ENCODE measurements at places on chromosomes 3 and 15.

- no peak for DNase-seq
Measured at GRCh38 chr3:27939521-27939920, 217.4 kb upstream of the EOMES start.

DNA sequence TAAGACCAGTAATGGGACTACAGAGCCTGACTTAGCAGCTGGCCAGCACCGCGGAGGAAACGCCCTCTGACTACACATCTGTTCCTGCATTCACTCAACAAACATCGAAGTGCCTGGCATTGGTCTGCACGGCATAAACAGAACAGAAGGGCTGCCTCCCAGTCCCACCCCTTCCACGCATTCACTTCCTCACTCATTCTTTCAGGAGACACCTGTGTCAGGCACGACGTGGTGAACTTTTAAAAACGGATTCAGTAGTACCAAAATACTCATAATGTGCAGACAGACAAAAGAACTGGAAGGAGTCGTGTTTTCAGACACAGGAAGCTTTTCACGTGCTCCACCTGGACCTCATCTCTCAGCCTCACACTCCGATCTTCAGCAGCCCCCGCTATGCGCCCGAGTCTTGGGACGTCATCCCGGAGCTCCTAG, 123.3 kb downstream of the XXYLT1 start:
- no peak for DNase-seq

DNA sequence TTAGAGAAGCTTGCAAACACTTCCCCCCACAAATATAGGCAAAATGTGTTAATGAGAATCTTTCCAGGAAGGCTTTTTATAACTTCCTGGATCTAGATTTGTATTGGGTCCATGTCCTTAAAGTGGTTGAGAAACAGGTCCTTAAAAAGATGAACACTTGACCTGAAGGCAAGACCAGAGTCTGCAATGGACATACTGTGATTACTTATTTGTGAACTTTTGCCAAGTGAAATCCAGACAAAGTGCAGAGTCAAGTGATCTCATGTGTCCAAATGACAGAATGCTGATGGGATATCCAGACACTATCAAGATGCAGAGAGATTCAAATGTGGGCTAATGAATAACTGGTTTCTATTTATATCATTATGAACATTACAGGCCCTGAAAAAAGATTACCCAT, 43.8 kb downstream of the FRMD4B start:
- no peak for DNase-seq

GRCh38 chr3:16482770-16483531, 30.5 kb downstream of the RFTN1 start:
- DNase-seq = no peak

DNA sequence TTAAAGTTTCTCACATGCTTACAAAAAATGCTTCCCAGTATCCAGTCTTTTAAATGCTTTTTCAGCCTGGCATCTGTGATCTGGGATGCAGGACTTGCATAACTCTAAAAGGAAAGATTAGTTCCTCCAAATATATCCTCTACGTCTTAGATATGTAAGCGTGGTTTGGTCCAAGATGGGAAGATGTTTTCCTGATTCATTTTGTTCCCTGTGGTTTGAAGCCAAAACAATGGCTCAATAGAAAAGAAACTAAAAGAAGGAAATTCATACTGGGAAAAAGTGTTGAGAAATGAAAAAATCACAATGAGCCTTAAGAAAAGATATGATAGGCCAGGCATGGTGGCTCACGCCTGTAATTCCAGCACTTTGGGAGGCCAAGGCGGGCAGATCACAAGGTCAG, 1002.8 kb downstream of the NAALADL2 start:
- DNase-seq = no peak

- DNase-seq = no peak
Measured at GRCh38 chr15:69275933-69276560, 22.7 kb upstream of the PAQR5 start.

DNA sequence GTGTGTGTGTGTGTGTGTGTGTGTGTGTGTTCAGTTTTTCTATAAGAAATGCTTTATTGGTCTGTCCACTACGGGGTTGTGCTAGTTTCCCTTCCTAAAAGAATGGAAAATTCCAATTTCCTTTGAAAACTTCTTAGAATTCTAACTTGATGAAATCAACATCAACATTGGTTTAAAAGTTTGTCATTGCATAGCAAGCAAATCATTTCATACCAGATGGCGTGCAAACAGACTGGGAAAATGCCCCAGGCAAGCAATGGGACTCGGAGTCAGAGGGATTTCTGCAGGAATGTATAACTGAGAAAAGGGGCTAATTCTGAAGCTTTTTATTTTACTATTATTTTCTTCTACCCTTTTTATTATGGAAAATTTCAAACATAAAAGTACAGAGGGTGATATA, 13.1 kb upstream of the DYNC1LI1 start:
- DNase-seq = no peak

- peak; percentile 11 for DNase-seq
Measured at GRCh38 chr15:58931987-58932588, 1.4 kb downstream of the SLTM start.

- no peak for DNase-seq
Measured at GRCh38 chr15:39414201-39414600, 166.7 kb upstream of the THBS1 start.

DNA sequence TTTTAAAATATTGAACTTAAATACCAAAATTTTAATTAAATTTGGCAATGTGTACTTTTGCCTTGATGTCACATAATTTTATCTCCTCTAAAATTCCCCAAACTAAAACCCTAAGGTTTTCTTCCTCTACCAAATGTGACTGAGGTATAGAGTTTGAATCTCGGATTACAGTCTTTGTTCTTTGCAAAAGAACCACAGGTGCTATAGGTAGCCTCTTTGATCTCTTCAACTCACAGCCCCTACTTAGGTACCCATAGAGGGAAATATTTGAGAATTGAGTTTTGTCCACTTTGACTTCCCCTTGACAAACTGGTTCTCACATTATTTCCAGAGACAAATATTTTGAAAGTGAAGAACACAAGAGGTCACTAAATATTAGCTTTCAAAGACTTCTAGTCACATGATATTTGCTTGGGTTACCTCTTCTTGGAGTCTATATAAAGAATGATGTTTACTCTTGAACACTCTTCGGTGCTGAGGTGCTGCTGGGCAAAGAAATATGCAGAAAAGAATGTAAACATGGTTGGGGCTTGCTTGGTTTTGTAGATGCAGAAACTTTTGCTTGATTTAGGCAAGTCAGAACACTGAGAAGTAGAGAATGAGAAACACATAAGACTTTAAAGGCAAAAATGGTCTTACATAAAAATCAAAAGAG, 120.8 kb upstream of the MCTP2 start:
- DNase-seq = no peak

- DNase-seq = no peak
Measured at GRCh38 chr3:119819806-119820205, 37.9 kb downstream of the NR1I2 start.

GRCh38 chr3:185504636-185505035, 5.8 kb upstream of the TMEM41A start:
- DNase-seq = no peak

DNA sequence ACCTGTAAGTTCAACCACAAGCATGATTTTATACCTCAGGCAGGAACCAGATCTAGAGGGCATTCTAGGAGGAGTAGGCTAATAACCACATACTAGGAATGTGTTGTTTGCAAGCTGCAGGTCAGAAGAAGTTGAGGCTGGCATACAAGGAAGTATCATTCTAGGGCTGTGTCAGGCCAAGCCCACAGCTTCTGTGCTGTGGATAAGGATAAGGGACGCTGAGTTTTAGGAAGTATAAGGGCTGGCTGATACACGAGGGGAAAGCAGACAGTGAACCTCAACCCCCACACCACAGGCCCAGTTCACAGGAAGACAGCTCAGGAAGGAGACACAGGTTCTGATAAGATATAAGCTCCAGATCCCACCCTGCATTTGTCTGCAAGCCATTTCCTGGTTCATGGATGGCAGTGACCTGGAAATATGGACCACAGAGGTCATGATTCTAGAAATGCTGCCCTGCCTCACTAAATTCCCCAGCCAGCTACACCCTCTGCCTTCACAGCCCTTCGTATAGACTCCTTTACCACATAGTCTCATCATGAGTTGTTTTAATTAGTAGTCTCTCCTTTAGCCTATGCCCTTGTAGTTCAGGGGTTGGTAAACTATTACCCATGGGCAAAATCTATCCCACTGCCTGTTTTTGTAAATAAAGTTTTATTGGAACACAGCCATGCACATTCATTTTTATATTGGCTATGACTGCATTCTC, 260.7 kb downstream of the OPA1 start:
- no peak for DNase-seq

- no peak for DNase-seq
Measured at GRCh38 chr15:81863162-81863561, 182.7 kb downstream of the MEX3B start.

DNA sequence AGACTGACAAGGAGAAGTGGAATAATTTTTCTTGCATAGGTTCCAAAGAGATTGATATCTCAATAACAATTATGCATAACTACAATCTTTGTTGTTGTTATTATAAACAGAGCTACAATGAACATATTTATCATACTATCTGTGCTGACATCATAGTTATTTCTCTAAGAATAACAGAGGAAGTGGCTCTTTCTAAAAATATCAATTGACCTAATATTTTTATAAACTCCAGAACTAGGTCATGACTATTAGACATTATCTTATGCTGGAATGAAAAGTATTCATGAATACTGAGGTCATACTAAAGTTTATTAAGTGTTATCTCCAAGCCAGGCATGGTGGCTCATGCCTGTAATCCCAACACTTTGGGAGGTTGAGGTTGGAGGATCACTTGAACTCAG, 114.1 kb downstream of the DCLK3 start:
- DNase-seq = no peak

DNA sequence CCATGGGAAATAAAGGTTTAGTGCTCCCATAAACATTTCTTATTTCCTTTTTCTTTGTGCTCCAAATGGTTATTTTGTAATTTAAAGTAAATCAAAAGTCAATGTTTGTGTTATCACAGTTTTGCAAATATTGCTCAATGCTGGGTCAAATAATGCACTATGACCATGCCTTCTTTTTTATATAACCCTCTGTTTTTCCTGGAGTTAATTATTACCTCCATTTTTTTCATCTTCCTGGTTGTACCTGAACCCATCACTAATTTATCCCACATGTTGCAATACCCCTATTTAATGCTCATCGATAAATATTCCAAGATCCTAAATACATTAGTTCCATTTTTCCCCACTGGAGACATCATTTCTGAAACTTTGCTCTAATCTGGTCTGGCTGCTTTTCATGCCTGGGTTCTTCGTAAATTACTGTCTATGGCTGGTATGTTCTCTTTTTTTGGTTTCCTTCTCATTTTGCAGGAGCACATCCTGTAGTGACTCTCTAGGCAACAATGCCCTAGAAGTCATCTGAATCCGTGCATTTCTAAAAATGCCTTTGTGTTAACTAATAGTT, 66.4 kb downstream of the OXNAD1 start:
- no peak for DNase-seq

- DNase-seq = no peak
Measured at GRCh38 chr15:84909029-84909428, 24.6 kb downstream of the SLC28A1 start.

GRCh38 chr3:12825156-12825555, 16.2 kb downstream of the RPL32 start:
- DNase-seq = no peak

- no peak for DNase-seq
Measured at GRCh38 chr15:82808634-82809041, 790 bp upstream of the WHAMM start.

DNA sequence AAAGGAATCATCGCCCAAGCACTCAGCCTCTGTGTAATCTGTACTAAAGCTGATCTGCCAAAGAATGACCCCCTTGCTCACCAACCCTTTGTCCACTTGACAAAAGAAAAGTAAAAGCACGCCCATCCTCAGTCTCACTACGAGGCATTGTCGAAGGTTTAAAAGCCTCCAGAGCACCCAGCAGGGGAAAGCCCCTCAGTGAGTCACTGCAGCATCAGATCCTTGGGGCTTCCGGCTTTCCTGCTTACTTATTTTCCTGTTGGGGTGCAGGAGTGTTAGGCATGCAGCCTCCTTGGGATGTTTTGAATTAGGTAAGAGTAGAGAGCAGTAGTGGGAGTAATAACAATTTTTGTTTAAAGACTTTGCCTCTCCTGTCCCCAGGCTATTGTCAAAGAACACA, 216.1 kb downstream of the MTHFS start:
- no peak for DNase-seq

DNA sequence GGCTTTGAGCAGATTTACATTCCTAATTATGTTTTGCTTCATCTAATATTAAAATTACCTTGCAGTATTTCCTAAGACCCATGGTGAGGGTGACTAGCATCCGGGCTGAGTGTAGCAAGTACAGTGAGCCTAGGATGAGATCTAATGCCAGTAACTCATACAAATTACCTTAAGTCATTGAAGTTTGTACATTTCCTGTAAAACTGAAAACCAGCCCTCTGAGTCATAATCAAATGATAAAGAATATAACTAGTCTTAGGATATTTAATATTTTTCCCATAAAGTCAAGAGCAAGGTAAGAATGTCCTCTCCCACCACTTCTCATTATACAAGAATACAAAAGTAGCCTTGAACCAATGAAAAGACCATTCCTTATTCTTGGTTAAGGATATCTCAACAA, 54.8 kb upstream of the CHRM5 start:
- DNase-seq = no peak

DNA sequence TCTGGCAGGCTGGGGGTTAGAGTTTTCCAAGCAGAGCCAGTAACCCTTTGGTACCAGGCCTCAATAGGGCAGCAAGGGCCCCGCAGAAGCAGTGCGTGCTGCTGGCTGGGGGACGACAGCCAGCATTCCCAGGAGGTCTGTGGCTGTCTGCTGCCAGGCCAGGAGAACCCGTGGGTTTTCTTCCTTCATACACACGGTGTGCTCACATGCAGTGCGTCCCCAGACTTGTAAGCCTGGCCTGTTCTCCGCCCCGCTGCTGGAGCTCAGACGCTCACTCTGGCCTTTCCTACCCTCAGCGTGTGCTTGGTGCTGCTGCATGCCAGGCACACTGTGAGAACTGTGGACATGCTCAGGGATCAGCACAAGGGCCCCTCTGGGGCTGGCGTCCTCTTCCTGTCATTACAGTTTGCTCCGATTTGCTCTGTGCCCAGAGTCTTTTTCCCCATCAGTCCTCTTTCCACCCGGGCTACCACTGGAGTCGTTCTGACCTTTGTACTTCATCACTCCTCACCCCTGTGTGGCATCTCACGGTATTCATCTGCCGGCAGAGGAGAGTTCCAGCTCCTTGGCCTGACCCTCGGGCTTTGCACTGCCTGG, 149.5 kb downstream of the DNAJB8 start:
- DNase-seq = no peak

DNA sequence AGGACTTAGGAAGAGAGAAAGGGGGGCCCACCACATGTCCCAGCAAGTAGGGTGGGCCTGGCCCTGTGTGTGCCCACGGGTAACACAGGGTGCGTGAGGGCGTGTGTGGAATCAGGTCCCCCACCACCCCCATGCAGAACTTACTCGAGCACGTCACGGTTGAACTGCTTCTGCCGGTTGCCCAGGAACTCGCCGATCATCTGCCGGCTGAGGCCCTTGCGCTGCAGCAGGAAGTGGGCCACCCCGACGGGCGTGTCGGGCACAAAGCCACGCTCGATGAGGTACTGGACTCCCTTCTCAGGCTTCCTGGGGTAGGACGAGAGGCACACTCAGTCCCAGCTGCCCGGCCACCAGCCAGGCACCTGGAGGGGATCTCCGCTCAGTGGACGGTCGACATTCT, 83.1 kb upstream of the RPL32 start:
- no peak for DNase-seq

- DNase-seq = no peak
Measured at GRCh38 chr3:106578911-106579310, 710.1 kb upstream of the CBLB start.
